Left ventricle myocardium superior (tissue), 1 donor: ENCODE measurements at places on chromosomes 7 and 10.

DNA sequence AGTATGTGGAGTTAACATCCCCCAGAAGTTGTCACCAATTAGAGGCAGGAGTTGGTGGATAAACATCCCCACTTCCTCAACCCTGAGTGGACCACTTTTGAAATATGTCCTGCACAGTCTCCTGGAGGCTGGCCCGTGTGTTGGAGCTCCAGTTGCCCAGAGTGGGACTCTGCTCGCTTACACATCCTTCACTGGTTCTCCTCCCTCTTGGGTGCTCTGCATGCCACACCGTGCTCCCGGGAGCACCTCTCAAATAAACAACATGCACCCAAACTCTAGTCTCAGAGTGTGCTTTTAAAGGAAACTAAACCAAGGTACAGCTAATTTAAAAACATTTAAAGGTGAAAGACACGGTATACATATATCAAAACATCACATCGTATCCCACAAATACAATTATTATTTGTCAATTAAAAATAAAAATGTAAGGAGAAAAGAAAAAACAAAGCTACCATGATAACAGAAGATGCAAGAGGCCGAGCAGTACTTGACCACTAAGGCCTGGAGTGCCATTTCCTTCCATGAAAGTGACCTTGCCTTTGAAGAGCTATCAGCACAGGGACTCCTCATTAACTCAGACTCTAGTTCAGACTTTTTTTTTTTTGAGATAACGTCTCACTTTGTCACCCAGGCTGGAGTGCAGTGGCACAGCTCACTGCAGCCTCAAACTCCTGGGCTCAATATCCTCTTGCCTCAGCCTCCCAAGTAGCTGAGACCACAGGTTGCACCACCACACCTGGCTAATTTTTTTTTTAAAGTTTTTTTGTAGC, 47.8 kb upstream of the SAMD8 start:
- no peak for DNase-seq

- DNase-seq, result no peak
Observed at GRCh38 chr7:141430455-141431139, 120.6 kb upstream of the AGK start.

DNA sequence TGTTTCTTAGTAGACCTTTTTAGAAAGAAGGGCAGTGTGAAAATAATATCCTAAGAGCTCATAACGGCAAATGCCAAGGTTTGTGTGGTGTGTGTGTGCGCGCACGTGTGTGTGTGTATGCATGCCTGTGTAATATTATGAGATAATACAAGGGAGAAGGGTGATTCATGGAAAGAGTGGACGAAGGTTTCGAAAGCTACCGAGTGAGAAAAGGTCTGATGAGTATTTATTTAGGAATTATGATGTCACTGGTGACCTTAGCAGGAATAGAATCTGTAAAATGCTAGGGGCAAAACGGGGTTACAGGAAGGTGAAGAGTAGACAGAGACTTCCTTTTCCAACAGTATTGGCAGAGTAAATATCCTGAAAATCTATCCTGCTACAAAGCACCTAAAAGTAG, 107.3 kb downstream of the AHR start:
- DNase-seq, result no peak

GRCh38 chr10:77969114-77969513, 42.6 kb upstream of the DLG5 start:
- no peak for DNase-seq

DNA sequence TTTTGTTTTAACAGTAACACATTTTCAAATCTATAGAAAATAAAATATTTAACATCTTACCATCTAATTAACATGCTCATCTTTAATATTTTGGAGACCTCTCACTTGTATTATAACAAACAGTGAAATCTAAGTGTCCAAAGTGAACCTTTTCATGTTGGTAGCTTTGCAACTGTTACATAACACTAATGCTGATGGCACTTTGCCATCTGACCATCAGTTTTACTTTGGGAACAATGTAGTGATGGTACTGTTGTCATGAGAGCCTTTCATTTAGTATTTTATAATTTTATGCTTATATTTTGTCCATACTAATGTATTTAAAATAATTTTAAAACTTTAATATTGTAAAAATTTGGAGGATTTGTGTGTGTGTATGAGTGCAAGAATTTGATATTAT, 1017.0 kb upstream of the KCND2 start:
- DNase-seq, result no peak

GRCh38 chr10:21458126-21458871, 67.2 kb downstream of the SKIDA1 start:
- DNase-seq, result no peak

DNA sequence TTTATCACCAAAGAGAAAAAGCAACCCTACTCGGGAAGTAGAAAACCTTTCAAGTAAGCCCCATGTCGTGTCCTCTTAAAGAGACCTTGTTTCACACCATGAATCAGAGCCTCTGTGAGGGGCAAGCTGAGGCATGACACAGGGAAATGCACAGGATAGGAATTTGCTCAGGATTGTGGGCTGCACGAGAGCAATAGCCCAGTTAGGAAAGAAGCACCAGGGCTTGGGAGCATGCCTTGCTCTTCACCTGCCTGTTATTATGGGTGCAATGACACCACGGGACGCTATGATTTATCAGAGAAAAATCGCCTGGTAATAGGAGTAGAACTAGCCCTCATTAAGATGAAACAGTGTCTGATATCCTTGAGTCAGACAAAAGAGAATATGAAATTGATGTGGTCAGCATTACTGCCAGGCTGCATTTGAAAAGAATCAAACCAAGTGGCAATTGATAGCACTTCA, 562.9 kb upstream of the NRP1 start:
- no peak for DNase-seq

- no peak for DNase-seq
Observed at GRCh38 chr7:142714375-142714774, 34.9 kb upstream of the PRSS1 start.

- no peak for DNase-seq
Observed at GRCh38 chr10:51716981-51717380, 17.6 kb upstream of the CSTF2T start.
